ENCODE measurements at places on chromosomes 5 and 9.

DNA sequence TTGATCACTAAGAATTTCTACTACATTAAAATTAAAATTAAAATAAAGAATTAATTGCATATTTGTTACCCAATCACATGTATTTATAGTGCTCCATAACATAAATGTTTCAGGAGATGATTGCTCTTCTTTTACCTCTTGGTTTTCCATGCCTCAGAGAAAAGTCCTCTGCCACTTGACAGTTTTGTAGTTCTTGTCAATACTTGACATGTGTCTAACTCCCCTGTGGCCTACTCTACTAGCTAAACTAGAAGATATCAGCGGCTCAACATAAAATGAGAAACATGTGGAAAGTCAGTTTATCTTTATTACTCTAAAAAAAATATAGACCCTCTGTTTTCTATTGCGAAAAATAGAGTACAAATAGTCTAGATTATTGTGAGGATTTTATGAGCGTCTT is 650.6 kb upstream of the NUDT12 start:
- DNase-seq, result no peak

GRCh38 chr5:133761632-133762031 is 149.3 kb upstream of the FSTL4 start:
- no peak for DNase-seq

DNA sequence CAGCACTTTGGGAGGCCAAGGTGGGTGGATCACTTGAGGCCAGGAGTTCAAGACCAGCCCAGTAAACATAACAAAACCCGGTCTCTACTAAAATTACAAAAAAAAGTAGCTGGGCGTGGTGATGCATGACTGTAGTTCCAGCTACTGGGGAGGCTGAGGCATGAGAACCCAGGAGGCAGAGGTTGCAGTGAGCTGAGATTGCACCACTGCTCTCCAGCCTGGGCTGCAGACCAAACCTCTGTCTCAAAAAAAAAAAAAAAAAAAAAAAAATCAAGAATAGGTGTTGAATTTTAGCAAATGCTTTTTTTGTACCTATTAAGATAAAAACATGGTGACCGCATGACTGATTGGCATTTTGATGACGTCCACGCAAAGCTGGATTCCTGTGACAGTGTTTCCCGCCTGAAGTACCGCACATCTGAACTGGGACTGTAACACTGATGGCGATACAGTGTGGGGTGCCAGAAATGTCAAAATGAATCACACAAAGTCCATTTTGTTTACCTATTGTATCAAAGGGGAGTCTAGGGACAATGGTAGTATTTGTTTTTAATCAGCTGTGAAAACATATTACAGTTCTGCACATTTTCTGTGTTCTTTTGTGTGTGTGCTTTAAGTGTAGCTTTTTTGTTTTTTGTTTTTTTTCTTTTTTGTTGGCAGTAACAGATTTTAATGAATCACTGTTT is 23.2 kb upstream of the TBC1D9B start:
- no peak for DNase-seq

DNA sequence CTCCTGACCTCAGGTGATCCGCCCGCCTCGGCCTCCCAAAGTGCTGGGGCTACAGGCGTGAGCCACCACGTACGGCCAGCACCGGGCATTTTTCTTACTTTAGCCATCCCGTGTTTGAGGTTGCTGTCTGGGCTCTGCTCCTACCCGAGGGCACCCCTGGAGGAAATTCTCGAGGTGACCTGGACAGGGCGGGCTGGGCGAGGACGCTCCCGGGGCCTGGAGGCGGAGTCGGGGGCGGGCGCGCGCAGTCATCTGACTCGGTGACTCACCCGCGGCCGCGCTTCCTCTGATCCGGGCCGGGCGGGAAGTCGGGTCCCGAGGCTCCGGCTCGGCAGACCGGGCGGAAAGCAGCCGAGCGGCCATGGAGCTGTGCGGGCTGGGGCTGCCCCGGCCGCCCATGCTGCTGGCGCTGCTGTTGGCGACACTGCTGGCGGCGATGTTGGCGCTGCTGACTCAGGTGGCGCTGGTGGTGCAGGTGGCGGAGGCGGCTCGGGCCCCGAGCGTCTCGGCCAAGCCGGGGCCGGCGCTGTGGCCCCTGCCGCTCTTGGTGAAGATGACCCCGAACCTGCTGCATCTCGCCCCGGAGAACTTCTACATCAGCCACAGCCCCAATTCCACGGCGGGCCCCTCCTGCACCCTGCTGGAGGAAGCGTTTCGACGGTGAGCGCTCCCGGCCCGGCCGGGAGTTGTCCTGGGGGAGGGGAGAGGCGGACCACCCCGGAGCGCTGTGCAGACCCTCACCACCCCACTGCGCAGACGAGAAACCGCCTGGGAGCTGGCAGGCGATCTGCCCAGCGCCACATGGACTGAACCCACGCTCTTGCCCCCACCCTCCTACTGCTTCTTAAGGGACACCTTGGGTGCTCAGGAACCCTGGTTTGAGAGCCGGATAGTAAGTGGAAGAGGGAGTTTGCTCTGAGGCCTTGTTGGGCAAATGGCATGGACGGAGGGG is at the start of gene HEXB:
TSS of gene HEXB (plus strand) at position 334 of the 952 bp plus-strand sequence. CDS start at position 362, 28 bp downstream.
- peak; percentile 86 for DNase-seq

GRCh38 chr5:130605234-130605633 is 559.8 kb downstream of the HINT1 start:
- no peak for DNase-seq

- no peak for DNase-seq
These were observed 101.0 kb upstream of the SMC2 start for GRCh38 chr9:103992938-103993579.

GRCh38 chr5:11432116-11432515 is 472.1 kb downstream of the CTNND2 start:
- DNase-seq, result no peak

GRCh38 chr9:108033976-108034964 is 544.7 kb upstream of the KLF4 start:
- no peak for DNase-seq

- DNase-seq, result no peak
These were observed 2308.8 kb upstream of the ACO1 start for GRCh38 chr9:30075451-30076199.

DNA sequence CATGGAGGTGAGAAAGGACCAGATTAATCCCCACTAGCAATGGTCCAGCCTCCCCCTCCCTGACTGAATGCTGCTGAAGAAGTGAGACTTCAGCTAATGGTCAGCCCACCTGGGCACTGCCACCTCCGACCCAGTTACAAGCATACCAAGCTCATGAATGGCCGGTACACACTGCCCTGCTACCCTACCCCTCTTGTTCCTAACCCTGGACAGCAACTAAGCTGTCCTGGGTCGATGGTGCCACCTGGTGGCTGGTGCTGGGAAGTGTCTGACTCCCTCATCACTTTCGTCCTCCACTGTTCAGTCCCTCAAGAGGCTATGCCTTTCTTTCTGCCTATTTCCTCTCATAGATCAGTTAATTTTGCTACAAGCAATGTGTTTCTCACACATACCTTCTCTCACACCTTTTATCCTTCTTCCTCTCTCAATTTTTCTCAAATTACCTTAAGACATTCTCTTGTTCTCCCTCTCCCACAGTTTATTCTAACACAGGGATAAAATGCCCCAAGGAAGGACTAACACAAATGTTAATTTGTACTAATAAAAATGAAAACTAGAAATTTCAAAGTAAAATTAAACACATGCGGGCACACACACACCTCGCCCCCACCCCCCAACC is 42.4 kb downstream of the PAX5 start:
- DNase-seq, result peak; percentile 79

GRCh38 chr5:144710637-144711036 is 540.0 kb downstream of the KCTD16 start:
- DNase-seq, result no peak

DNA sequence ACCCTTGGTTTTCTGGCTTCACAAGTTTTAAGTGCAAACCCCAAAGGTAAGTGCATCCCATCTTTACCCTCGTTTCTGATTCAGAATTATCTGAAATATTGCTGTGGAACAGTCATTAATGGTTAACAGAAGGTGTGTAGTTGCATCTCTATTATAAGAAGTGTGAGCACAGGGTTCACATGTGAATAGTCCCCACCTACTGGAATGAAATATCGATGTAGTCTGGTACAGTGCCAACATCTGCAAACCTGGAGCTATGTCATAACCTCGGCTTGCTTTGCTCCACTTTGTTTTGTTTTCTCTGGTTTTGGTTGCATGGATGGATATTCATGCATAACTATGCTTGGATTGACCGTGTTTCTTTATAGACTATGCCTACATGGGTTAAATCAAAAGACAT is 12.6 kb downstream of the HTR4 start:
- no peak for DNase-seq

DNA sequence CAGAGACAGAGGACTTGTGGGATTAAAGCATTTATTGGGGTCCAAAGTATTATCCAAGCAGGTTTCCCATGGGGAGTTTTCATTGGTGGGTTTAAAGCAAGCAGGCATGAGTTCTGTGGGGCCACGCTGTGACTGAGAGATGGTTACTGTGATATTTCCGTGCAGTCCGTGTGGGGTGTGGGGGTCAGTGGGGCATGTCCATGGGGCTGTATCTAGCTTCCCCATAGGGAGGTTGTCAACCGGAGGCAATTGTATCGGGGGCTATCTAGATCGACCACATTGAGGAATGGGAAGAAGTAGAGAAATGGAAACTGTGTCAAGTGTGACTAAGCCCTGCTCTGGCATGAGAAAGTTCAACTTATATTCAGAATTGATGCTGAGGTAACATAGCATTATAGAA is 7.1 kb upstream of the RPS23 start:
- DNase-seq, result no peak

DNA sequence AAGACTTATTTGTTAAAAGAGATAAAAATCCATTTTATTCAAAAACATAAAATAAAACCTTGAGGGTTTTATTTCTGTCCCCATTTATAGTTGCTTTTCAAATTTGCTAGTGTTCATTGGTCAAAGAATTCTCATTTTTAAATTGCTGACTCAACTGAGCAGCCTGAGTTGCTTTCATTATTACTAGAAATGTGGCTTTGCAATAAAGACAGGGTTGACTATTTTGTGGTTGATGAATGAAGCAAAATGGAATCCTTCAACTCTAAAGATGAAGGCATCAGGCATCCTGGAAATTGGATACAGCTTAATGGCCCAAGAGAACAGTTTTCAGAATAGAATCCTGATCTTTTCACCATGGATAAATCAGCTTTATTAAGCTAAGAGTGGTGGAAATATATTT is 23.9 kb upstream of the PPP3R2 start:
- no peak for DNase-seq

- DNase-seq, result no peak
These were observed 10.8 kb upstream of the BTNL3 start for GRCh38 chr5:180977852-180978251.

DNA sequence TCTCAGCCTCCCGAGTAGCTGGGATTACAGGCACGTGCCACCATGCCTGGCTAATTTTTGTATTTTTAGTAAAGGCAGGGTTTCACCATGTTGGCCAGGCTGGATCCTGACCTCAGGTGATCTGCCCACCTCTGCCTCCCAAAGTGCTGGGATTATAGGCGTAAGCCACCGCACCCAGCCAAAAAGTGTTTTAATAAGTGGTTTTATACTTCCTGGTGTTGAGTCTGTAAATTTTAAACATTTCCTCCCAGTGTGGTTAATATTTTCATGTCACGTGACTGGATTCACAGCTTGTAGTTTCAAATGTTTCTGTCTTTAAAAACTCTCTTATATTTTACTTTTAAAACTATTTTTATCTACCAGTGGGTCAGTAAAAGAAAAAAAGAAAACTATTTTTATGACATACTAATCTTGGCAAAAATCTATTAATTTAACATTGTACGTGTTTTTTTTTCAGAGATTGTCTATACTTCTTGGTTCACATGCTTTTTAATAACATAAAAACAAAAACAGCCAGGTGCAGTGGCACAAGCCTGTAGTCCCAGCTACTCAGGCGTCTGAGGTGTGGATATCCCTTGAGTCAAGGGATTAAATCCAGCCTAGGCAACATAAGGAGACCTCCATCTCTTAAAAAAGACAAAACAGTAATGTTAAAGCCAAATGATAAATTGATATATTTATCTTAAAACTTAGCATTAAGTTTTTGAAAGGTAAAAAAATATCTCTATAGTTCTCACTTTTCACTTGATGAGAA is 117.1 kb downstream of the DMXL1 start:
- DNase-seq, result no peak

- DNase-seq, result no peak
These were observed 57.1 kb upstream of the IZUMO3 start for GRCh38 chr9:24602693-24603352.

DNA sequence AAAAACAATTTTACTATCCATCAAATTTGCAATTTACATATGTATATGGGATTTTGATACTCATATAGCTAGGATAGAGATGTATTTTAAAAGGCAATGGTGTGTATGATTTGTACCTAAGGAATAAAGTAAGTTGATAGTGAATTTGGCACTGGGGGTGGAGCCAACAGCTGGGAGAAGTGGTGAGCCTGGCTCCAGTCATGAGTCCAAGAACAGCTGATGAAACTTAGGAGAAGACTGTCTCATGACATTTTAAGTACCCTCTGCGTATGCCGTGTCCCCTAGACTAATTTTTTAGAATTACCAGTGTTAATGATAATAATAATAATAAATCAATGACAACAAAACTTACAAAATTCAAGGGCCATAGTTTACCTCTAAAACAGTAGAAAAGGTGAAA is 181.4 kb downstream of the ADCY2 start:
- no peak for DNase-seq

DNA sequence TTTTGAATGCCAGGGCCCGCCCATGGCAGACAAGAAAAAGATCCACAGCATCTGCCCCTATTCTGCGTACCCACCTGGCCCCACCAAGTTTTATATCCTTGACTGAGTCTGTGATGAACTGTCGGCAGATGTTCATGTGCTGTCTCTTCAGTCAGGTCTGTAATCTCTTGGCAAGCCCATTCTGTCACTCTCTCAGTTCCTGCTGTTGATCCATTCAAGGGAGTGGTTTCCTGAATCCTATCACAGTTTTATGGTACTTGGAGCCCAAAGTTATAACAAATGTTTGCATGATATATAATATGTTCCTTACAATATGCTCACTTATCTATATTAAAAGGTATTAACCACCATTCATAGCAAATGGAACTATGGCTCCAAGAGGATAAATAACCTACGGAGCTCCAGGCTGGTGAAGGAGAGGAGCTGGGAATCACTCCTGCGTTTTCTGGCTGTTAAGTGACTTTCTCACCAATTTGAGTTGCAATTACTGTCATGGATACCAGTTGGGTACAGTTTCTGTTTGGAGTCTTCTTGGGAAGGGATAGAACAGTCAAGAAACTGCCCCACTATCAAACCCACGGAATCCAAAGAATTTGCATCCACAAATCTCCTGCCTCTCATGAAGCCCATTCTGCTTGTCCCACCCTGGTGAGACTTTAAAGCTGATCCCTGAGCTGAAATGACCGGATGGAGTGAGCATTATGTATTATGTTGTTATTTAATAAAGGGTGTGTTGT is 103.4 kb upstream of the SPRY4 start:
- DNase-seq, result no peak

DNA sequence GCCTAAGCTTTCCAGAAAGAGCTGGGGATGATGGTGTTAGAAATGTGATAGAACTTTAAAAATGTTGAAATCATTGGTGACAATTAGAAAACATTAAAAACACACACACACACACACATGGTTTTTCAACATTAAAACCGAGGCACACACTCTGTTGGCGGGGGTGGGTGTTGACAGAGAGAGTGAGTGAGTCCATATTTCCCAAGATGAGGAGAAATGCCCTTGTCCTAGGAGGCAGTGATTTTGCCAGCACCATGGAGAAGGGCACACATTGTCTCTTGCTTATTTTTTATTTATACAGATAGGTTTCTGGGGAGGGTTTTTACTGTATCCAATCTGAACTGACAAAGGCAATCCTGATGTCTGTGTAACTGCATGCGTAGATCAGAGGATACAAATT is 152.5 kb downstream of the INSYN2B start:
- DNase-seq, result no peak
